ENCODE measurements at places on chromosomes 3 and 15.

DNA sequence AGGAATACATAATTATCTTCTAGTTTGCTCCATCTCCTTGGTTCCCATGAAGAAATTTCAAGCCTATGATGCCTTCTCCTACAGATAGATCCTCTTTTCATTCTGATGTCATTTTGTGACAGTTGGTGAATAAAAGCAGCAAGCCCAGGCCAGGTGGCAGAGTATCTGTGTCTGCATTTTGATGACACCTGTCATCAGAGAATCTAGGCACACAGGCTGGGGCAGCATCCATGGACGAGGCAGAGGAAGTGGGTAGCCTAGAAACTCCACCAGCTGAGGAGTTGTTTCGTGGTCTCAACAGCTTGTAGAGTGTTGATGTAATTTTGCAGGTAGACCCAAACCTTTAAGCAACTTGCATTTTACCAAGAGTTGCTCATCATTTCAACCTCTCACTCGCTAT is 269.8 kb downstream of the FEZF2 start:
- DNase-seq: no peak

- DNase-seq: no peak
Measured at GRCh38 chr15:83312071-83312470, 27.6 kb upstream of the BNC1 start.

DNA sequence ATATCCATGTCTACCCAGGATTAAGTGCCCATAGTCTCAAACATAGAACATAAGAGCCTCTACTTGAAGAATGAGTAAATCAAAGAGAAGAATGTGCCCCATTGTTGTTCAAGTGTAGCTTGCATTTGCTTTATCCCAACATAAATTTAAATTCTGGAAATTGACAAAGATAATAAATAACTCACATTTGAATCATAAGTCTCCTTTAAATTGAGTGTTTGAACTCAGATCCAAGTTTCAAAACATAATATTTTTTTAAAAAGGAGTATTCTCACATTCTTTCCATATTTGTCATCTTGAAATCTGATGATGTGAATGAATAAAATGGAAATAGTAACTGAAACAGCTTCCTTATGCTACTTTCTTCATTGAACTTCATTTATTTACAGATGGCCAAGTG is 135.2 kb downstream of the MECOM start:
- DNase-seq: no peak

- DNase-seq: no peak
Measured at GRCh38 chr3:119599558-119600174, 2.0 kb downstream of the PLA1A start.

- DNase-seq: no peak
Measured at GRCh38 chr15:89128320-89129122, 40.3 kb downstream of the ABHD2 start.

GRCh38 chr3:12644331-12644937 is 19.5 kb downstream of the RAF1 start:
- DNase-seq: no peak

GRCh38 chr3:39638301-39638700 is 170.8 kb downstream of the MOBP start:
- DNase-seq: no peak

- peak; percentile 37 for DNase-seq
Measured at GRCh38 chr3:122074621-122075265, 19.6 kb downstream of the CD86 start.

GRCh38 chr3:33099701-33100100 is 2.8 kb upstream of the GLB1 start:
- no peak for DNase-seq

- no peak for DNase-seq
Measured at GRCh38 chr15:55676507-55676906, 66.4 kb downstream of the PRTG start.

DNA sequence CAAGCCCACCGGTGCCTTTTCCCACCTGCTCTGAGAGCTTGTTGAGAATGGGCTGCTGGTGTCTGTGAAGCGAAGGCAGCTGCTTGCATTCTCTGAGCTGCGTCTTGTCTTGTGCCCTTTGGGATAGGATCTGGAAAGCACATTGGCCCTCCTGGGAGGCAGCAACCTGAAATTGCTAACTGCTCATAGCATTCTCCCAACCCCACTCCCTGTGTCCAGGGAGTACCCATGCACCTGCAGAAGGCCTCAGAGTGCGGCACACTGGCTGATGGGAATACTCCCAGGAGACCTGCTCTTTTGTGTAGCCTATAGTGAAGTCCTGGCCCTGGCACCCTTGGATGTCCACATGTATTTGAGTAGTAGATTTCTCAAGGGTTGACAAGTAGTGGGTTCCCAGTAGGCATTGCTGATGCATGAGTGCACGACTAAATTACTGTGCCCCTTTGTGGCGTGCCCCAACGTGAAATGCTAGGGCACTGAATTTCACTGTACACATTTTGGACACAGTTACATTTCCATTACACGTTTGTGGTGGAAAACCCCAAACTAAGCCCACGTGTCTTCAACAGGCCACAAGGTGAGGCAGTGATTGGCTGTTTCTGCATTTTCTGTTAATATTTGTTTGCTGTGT is 3.7 kb downstream of the EPHB1 start:
- DNase-seq: no peak

DNA sequence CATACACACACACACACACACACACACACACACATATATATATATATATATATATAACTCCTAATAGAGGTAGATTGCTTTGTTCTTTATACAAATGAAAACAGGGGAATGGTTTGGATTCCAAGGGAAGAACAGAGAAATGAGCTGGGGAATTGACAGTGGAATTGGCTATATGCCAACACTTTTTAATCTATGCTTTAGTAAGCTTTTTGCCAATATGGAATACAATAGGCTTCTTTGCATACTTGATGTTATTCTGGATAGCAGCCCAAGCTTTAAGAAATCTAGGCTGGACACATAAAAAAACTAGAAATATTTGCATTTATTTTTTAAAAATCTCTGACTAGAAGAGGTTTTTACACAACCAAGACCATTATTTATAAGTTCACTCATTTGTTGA is 334.2 kb upstream of the MDFIC2 start:
- DNase-seq: no peak

GRCh38 chr15:47862402-47862801 is 145.1 kb downstream of the SEMA6D start:
- DNase-seq: no peak

GRCh38 chr3:158631981-158632380 is 12.3 kb upstream of the GFM1 start:
- no peak for DNase-seq

DNA sequence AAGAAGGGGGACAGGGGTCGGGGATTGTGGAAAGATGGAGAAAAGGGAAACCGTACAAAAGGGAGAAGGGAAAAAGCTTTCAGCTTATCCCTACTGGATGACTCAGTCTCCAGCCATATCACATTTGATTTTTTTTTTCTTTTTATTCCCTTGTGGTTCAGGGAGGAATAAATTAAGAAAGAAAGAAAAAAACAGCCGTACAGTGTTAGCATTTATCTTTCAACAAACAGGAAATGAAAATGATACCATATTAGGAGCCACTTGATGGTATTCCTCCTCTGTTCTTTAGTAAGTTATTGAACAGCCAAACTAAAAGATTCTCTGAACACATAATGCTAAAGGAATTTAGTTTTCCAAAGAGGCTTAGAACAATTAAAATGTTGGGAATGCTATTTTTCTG is 594.4 kb downstream of the FOXP1 start:
- DNase-seq: no peak

DNA sequence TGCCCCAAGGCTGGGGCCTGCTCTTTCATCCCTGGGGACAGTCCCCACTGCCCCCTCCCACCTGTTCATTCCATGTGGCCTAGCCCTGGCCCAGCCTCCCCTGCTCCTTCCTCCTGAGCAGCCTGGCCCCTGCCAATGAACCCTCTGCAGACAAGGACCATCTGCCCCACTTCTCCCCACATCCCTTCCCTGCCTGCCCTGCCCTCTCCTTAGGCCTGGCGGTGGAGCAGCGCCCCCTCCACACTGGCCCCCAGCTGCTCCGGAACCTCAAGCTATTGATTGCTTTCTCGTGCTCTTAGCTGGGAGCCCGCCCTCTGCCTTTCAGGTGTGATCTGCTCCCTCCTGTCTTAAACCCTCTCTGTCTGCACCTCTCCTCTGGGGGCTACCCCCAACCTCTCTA is 8.0 kb downstream of the PLXNA1 start:
- no peak for DNase-seq

DNA sequence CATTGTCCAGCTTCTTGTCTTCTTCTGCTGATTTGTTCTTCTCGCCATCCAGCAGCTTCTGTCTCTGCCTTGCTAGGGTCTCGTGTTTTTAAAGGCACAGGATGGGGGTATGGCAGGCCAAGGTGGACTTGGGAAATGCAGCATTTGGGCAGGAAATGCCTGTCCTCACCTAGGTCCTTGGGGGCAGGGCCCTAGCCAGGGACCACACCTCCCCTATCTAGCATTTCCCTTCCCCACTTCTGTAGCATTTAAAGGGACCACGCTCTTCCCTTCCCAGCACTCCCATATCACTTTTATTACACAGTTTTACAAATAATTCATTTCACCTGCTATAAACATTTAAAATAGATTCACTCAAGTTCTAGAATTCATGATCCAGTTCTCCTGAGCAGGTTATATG is 315.4 kb upstream of the LMCD1 start:
- DNase-seq: no peak

GRCh38 chr15:69341356-69341755 is 42.6 kb downstream of the PAQR5 start:
- no peak for DNase-seq

DNA sequence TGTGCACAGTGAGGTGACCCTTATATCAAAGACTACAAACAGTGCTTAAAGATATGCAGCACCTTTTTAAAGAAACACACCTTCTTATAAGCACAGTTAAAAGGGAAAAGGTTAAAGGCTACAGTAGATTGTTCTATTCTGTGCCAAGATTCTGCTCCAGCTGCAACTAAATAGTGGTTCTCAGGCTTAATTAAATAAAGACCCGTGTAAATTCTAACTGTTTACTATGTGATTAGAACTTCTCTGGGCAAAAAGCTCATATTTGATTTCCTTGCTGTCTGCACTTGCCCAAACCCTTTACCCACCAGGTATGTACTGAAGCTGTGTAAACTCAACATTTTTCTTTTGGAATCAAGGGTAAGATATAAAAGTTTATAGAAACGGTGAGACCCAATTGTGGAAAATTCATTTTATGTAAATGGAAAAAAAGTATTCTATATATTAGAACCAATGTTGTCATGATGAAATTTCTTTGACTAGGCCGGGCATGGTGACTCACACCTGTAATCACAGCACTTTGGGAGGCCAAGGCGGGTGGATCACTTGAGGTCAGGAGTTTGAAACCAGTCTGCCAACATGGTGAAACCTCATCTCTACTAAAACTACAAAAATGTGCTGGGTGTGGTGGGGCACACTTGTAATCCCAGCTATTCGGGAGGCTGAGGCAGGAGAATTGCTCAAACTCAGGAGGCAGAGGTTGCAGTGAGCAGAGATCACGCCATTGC is 230.6 kb downstream of the MECOM start:
- no peak for DNase-seq

- DNase-seq: no peak
Measured at GRCh38 chr3:58044691-58045483, 36.7 kb downstream of the FLNB start.

GRCh38 chr3:80733522-80734176 is 965.9 kb upstream of the ROBO1 start:
- DNase-seq: no peak

DNA sequence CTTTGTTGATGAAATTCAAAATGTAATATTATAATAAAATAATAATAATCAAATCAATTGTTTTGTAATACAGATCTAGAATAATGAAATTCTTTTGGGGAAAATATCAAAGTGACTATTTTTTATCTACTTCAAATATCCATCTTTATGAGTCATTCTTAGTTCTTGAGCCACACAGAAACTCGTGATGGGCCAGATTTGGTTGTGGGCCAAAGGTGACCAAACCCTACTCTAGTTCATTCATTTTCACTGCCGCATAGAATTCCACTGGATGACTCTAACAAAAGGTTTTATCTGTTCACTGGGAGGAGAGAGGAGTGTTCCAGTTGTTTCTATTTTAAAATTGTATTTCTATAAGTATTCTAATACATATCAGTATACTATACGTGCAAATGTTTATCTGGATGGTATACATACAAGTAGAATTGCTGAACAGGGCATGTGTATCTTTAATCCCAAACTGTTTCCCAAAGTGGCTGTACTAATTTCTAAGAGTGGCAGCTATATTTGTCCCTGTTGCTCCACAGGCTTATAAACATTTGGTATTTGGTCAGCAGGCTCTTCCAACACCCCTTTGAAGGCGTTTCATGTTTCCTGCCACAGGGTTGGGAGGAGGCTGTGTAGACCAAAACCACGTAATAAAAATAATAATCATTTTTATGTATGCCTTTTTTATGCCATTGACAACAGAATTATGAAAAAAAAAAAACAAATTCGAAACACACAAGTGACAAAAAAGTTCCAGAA is 7.3 kb upstream of the RTP3 start:
- DNase-seq: no peak

- no peak for DNase-seq
Measured at GRCh38 chr3:130821806-130822205, 72.1 kb upstream of the ATP2C1 start.

GRCh38 chr3:153372326-153372725 is 210.3 kb downstream of the RAP2B start:
- DNase-seq: no peak

DNA sequence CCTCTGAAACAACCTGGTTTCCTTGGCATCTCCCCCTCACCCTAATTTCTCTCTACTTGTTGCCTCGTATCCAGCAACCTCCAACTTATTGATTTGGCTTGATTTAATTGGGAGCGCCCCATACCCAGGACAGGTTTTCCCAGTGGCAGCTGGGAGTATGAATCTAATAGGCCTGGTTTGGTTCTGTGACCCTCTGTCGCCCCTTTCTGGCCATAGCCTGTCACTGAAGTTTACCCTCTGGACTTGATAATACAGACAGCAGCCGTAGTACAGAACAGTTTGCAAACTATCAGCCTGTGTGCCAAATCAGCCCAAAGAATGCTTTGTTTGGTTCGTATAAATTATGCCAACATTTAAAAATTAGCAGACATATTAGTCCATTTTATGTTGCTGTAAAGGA is 525.1 kb upstream of the GOLIM4 start:
- DNase-seq: no peak

- DNase-seq: no peak
Measured at GRCh38 chr15:61729646-61730045, 330.6 kb downstream of the VPS13C start.

Data from NK-92 treated with Interleukin-12 subunit alpha and Interleukin-12 subunit beta, amount 100 ng/mL, for 24 hours (cell line).